Nephron progenitor cell (in vitro differentiated cells): ENCODE measurements at places on chromosomes 5 and 9.

GRCh38 chr9:92064711-92065110 lies 50.5 kb downstream of the SPTLC1 start:
- DNase-seq = no peak

DNA sequence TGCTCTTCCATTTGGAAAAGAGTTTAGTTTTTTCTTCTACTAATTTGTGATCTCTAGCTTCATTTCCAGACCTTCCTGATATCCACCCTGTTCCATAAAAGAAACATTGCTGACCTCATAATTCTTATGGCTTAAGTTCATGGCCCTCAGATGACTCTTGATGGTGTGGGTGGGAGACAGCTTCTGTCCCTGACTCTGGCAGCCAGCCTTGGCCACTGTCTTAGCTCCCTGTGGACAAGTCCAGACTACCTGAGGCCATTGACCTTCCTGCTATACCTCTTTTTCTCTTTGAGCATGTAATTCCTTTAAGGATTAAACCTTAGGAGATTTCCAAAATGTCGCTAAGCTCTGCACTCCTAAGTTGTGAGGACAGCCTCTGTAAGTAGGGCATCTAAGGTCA lies 101.1 kb upstream of the DAP start:
- no peak for DNase-seq

DNA sequence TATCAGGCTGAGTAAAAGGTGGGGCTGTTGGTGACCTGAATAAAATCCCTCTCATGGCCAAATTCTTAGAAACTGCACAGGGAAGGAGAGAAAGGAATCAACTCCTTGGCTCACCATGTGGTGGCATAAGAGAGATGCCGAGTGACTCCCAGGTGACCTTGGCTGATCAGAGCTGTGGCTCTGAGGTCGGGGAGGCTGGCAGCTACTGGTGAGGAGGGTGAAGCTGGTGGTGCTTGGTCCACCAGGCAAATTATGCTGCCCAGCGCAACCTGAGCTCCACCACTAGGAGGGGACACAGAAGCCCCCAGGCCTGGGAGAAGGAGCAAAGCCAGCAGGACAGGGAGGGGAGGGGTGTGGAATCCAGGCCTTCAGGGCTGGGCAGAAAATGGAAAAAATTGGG lies 111.2 kb upstream of the IL12B start:
- DNase-seq = peak; percentile 30

GRCh38 chr9:83472221-83472665 lies 66.0 kb downstream of the FRMD3 start:
- no peak for DNase-seq

GRCh38 chr9:17062497-17062896 lies 72.3 kb upstream of the CNTLN start:
- no peak for DNase-seq

DNA sequence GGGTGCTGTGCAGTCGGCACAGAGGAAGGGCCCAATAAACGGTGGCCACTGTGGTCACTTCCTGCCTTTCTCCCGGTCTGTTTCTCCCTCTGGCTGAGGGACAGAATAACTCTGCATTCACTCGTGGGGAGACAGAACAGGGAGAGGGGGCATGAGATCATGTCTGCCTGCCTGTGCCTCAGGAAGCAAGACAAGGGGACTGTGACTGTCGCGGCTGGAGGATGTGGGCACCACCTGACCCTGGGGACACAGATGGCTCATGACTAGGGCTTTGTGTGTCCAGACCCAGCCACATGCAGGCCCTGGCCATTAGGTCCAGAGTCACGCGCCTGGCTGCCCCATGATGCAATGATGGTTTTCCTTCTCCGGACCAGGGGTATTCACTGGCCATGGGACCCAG lies 5.8 kb downstream of the TRUB2 start:
- no peak for DNase-seq

DNA sequence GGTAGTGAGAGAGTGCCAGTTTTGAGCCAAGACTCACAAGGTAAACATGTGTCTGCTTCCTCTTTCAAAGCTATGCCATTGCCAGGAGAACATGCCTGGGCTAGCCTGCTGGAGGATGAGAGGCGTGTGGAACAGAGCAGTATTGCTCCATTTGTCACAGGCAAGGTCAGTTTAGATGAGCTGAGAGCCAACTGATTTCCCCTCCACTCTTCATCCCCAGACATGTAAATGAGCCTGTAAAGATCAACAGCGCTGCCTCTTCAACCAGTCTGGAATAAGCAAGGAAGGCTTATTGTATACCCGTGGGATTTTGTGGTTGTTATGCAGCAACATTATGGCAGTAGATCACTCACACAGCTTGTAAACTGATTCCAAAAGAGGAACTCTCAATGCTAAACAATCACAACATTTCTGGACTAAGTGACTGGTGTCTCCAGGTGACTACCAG lies 8.2 kb upstream of the GDNF start:
- no peak for DNase-seq

DNA sequence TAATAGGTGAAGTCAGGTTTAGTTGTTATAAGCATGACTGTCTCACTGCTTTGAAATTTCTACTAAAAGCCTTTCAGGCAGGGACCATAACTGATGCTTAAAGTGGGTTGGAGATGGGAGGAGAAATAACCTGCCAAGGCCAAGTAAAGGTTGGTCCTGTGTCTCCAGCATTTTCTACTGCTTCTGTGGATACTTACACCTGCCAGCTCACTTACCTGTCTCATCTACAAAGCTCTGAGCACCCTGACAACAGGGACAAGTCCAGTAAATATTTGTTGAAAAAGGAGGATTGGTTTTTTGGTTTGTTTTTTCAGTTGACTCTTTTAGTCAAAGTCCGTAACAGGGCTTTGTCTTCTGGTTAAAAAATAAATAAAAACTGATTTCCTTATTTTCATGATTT lies 38.6 kb downstream of the GRAMD2B start:
- DNase-seq = no peak

DNA sequence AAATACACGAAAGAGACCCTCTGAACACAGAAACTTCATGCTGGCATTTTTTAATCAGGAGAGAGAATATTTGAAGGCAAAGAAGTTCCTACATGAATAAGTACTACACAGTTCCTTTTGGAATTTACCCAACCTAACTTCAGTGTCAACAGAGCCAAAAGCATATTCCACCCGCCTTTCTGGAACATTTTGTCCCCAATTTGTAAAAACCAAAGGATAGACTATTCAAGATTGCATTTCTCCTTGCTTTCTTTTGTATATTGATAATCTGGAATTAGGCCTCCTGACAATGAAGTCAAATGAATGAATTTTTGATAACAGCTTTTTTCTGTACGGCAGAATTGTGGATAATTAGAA lies 39.4 kb upstream of the TRAF1 start:
- DNase-seq = no peak

- DNase-seq = no peak
These were observed 26.6 kb downstream of the DRD1 start for GRCh38 chr5:175417384-175417783.

DNA sequence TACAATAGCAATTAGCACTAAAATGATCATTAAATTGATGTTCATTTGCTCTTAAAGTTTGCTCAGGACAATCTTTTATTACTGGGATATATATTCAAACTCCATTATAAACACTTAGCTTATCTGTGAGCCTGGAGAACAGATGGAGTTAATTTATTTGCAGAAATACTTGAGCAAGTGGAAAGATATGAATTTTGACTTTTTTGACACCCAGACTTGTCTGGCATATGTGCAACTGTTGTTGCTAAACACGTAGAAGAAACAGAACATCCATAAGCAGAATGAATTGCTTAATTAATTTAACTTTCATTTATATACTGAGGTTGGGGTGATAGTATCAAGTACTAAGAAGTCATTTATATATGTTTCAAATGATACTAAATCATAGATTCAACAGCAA lies 820.7 kb upstream of the TYRP1 start:
- no peak for DNase-seq

GRCh38 chr9:30723656-30724055 lies 1660.8 kb upstream of the ACO1 start:
- DNase-seq = no peak

GRCh38 chr9:90306158-90306557 lies 336.5 kb downstream of the DIRAS2 start:
- no peak for DNase-seq

DNA sequence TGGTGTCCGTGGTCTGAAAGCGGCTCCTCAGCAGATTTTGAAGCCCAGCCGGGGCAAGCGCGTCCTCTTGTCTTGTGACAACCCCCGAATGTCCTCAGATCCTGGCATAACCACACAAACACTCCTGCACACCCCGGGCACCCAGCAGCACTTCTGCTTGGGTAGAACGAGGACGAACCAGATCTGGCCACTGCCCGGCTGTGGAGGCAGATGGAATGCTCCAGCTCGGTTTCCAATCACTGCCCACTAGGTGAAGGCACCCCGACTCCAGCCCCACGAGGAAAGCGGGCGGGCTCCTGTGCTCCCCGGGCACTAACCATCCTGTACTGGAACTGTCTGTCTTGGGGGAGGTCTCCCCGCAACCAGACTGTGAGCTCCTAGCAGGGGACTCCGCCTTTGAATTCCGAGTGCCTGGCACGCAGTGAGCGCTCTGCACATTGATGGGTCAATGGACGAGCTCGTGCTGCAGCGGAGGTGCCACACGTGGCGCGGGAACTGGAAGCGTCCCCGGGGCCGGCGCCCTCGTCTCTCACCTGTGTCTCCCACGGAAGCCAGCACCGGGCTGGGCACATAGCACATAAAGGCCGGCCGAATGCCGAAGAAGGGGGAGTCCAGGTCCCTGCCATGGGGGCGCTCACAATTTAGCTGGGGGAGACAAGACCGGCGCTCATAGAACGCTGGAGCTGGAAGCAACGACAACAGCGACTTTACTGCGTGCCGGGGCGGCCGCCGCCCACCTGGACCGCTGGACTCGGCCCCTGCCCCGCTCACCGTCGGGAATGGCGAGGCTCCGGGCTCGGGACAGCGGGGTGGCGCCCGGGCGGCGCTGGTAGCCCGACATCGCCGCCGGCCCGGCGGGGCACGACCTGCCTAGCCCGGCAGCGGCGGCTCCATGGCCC lies 608 bp downstream of the ENTR1 start:
- peak; percentile 36 for DNase-seq

GRCh38 chr9:38649731-38650363 lies 29.5 kb upstream of the ANKRD18A start:
- no peak for DNase-seq

DNA sequence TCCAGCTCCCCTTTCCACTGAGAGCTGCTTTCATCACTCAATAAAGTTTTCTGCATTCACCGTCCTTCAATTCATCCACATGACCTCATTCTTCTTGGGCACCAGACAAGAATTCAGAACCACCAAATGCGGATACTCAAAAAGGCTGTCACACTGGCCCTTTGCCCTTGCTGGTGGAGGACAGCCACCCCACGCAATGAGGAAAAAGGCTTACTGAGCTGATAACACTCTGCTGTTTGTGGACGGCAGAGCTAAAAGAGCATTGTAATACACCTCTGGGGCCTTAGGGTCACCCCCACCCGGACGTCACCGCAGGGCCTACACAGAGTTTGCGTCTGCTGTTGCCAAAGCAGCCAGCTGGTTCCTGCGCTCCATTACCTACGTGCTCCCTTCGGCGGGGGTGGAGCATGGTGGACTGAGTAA lies 51.2 kb upstream of the ZNF608 start:
- DNase-seq = no peak

GRCh38 chr9:72577212-72577753 lies 55.9 kb downstream of the TMC1 start:
- DNase-seq = no peak

DNA sequence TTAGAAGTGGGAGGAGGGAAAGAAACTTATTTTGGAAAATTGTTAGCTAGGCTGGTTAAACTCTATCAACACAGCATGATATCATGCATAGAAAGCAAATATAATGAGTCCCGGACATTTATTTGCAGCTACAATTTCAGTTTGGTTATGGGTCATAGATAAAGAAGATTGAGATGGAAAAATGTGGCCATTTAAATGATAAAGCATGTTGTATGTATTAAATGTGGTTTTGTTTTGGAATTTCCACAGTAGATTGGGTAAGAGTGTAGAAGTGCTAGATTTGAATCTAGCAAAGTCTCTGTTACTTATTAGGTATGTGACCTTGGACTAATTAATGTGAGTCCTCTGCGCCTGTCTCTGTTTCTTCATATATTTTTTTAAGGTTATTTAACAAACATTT lies 217.4 kb downstream of the KDM4C start:
- DNase-seq = no peak

GRCh38 chr9:101648493-101648892 lies 53.7 kb upstream of the PPP3R2 start:
- no peak for DNase-seq

DNA sequence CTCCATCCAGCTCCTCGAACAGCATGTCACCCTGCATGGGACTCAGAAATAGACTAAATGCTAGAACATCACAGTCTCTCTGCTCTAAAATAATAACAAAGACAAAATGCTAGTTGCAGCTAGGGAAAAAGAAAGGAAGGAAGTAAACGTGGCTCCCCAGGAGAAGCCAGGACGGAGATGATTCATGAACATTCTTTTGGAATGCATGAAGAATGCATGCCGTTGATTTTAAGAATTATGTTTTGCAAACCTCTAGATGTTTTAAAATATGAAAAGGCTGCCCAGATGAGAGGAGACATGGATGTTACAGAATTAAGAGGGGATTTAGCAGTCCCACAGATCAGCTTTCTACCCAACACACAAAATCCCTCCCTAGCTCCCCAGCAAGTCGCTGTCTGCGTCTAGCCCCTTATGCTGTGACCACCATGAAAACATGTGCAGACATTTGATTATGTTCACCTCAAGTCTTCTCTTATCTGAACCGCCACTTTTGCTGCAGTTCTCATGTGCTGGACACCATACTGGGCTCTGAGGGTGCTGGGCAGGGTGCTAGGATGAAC lies 139.4 kb upstream of the LMX1B start:
- DNase-seq = no peak

DNA sequence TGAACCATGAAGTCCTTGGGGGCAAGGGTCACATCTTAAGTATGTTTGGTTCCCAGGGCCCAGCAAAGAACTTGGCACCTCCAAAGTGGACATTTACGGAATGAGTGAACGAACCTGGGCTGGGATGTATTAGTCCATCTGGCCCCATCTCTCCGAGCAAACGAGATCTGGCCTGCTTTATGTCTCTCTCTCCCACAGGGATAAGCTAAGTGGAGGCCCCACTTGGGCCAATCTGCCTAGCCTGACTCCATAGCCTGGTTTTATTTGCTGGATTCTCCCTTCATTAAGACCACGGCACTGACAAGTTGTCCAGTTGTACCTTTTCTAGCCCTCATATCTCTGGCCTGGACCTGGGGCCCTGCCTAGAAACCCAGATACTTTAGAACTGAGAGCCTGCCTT lies 2.1 kb downstream of the TTLL11 start:
- DNase-seq = no peak
